Activated naive CD4-positive, alpha-beta T cell treated with anti-CD3 and anti-CD28 coated beads, Interleukin-2, amount 50 U/mL, for 72 hours (primary cell): ENCODE measurements at places on chromosomes 12 and 14. TPM values are rescaled to one million over a fixed set of nuclear protein-coding genes. Genes with fewer than 3 reads are reported as not detected.

DNA sequence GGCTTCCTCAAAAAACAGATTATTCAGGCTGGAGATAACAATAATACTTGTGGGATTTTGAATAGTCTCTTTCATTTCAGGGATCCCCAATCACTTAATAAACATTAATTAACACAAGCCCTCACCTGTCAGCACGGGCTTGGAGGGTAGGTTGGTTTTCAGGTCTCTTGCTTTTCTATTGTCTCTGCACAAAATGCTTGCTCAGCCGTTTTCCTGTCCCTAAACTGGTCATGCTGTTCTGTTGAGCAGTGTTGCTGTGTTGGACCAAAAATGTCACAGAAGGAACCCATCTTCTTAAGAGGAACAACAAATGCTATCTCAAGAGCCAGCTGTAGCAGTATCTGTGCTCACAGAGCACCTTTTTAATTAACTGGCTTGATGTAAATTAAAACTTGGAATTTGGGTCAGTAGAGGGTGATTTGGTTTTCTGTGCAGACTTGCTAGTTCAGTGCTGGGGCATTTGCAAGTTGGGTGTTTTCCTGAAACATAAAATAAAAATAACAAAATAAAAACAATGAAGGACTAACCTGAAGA, 231.8 kb upstream of the CRY1 start:
- DNase-seq: no peak

Gene NKX2-8
- not detected for total RNA-seq

GRCh38 chr12:33653362-33653761, 213.7 kb upstream of the SYT10 start:
- DNase-seq: no peak

GRCh38 chr12:26251600-26251999, 56.2 kb downstream of the SSPN start:
- no peak for DNase-seq

Gene SLC5A8
- total RNA-seq: not detected

DNA sequence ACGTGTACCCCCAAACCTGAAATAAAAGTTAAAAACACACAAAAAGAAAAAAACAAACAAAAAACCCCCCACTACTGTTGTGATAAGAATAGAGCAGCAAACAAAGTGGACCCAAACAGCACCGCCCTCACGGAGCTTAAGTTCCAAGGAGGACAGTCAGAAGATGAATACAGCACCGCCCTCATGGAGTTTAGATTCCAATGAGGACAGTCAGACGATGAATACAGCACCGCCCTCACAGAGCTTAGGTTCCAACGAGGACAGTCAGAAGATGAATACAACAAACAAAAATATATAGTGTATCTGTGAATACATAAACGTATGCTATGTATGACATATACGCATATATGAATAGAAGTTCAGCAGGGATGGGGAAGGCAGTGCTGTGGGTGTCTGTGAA, 353.8 kb downstream of the GLT1D1 start:
- no peak for DNase-seq
